MM.1S (cell line): ENCODE measurements at places on chromosomes 3 and 15.

DNA sequence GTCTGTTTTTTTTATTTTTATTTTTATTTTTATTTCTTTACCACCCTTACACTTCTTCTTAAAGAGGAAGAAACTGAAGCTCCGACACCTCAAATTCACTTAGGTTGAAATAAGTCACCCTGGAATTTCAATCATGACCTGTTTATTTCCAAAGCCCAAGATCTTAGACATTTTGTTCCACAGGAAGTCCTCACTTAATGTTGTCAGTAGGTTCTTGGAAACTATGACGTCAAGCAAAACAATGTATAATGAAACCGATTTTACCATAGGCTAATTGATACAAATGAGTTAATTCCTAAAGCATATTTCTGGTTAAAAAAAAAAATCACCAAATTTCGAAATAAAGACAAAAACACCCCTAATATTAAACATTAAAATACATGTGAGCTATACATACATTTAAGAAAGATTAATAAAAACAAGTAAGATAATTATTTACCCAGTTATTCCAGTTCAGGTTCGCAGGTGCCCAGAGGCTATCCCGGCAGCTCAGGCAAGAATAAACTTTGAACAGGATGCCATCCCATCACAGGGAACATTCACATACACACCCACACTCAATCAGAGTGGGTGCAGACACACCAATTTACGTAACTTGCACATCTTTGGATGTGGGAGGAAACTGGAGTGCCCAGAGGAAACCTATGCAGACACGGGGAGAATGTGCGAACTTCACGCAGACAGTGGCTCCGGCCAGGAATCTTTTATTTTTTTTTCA is 391.0 kb downstream of the RAP2B start:
- no peak for DNase-seq

DNA sequence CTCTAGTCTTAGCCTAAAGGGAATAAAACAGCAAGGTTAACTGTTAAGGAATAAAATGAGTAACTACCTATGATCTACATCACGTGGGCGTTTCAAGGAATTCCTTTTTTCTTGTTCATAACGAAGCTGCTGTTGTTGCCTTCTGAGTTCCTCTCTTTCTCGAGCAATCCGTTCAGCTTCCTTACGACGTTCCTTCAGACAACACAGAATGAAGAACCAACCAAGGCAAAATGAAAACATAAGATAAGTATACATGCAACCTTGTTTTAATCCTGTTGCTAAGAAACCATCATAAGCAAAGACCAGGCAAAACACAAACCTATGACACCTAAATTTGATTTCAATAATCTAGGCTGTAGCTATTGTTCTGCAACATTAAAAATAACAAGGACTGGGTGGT is 44.1 kb downstream of the SLTM start:
- no peak for DNase-seq

DNA sequence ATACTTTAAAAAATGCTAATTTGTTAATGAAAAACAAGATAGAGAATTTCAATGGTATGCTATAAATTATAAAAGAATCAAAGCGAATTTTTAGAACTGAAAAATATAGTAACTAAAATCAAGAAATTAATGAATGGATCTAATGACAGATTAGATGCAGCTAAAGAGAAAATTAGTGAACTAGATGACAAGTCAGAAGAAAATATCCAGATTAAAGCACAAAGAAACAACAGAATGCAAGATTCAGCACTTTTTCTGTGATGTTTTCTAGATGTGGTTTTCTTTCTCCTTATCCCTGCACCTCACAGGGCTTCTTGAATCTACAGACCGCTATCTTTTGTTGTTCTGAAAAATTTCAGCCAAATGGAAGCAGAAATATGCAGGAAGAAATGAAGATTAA is 54.4 kb downstream of the INO80 start:
- DNase-seq = no peak

- DNase-seq = no peak
Measured at GRCh38 chr3:176275113-176275512, 922.2 kb downstream of the TBL1XR1 start.

DNA sequence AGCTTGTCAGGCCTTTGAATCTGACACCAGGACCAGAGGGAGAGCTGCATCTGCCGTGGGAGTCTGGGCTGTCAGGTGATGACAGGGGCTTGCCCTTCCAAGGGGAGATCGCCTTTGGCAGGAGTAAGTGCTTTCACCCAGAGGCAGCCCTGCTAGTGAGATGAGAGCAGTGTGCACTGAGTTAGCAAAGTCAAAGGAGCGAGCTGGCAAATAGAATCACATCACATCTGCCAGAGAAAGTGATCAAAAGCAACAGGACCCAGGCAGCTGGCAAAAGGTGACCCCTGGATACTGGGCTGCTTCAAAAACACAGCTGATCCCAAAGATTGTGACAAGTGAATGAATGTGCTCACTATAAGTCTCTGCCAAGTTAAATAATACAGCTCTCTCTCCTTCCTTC is 36.1 kb upstream of the PYDC2 start:
- no peak for DNase-seq

GRCh38 chr3:62131620-62132019 is 241.7 kb downstream of the FEZF2 start:
- DNase-seq = no peak

DNA sequence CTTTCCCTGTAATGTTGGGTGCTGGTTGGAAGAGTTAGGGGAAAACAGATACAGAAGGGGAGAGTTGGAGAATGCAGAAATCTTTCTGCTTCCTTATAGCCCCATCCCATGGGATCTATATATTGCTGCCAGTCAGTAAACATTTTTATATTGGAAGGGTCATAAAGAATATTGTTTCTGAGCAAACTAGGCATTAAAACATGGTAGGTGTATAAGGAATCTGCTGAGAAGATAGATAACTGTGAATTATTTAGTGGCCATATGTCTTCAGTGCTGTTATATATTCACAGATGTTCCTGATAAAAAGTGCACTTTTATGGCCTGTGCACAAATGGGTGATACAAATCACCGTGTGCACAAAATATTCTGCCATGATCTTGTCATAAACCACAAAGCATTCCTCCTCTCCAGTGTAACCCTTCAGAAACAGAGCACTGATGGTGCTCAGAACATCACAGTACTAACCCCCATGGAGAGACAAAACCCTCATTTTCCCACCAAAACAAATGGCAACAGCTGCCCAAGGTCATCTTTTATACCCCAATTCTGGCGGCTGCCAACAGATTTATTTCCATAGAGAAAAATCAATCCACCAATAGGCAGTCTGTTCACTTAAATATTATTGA is 269.3 kb downstream of the SLC9A9 start:
- DNase-seq = no peak

GRCh38 chr15:98440917-98441316 is 207.4 kb upstream of the IGF1R start:
- no peak for DNase-seq

GRCh38 chr3:149174901-149175300 is 45.5 kb downstream of the HPS3 start:
- peak; percentile 52 for DNase-seq

DNA sequence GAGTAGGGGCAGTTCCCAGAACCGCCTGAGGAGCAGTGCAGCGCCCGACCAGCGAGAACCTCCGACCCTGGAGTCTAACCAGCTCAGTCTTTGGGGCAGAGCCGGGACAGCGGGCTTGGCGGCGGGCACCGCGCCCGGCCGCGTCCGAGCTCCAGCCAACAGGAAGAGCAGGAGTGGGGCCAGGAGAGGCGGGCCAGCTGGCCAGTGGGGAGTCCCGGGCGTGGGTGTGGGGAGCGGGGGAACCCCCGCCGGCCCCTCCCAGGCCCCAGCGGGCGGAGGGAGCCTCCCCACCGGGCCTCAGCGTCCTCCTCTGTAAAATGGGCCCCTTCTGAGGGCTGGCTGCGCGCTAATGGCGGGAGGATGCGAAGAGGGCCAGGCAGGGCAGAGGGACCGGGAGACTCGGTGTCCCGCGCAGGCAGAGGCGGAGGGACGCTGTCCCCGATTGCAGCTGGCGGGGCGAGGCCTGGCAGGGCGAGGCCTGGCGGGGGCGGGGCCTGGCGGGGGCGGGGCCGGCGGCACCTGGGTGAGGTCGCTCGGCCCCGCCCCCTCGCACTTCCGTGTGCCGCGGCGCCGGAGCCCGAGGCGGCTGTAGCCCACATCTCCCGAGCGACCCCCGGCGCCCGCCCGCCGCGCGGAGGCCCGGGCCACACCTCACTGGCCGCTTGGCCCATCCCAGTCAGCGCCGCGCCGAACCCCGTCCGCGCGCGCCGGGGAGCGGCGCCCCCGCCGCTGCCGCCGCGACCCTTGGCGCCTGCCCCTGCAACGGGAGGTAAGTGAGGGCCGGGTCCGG is at the start of gene PRKCD:
Gene PRKCD, plus strand, starts transcription at position 550 of the 790 bp plus-strand sequence. CDS start 17,214 bp downstream, outside the sequence.
- peak; percentile 83 for DNase-seq

- no peak for DNase-seq
Measured at GRCh38 chr3:151445273-151446001, 15.4 kb downstream of the IGSF10 start.

GRCh38 chr3:15368561-15369135 is 36.3 kb upstream of the SH3BP5 start:
- DNase-seq = no peak

DNA sequence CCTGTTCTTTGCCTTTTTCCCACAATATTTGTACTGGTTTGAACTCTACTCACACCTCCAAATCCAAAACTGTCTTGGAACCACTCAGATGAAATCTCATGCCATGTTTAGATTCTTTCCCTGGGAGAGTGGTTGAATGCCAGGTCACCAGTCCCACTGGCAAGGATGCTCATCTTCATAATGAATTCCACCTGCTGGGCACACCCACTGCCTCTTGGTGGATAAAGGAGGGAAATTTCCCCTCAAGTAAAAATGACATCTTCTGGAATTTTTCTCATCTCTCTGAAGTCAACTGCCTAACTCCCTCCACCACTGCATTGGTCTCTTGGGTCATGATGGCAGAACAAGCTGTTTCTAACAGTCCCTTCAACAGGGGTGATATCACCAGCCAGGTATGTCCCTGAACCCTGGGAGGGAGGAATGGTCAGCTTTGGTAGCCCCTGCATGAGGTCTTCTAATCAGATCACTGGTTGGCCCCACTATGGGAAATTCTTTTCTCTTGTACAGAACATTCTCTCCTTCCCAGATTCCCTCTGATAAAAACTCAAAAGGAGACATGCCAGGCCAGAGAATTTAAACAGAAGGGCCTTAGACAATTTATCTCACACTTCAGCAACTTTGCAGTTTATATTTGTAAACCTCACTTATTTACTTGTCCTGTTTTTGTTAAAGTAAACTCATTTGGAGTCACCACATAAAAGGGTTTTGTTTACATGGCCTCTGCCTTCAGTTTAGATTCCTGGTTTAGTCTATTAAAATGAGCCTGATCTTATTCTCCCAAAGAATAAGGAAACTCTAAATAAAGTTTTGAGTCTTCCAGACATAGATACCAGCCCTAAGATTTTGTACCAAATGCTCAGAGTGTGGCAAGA is 143.4 kb downstream of the WNT5A start:
- DNase-seq = no peak

DNA sequence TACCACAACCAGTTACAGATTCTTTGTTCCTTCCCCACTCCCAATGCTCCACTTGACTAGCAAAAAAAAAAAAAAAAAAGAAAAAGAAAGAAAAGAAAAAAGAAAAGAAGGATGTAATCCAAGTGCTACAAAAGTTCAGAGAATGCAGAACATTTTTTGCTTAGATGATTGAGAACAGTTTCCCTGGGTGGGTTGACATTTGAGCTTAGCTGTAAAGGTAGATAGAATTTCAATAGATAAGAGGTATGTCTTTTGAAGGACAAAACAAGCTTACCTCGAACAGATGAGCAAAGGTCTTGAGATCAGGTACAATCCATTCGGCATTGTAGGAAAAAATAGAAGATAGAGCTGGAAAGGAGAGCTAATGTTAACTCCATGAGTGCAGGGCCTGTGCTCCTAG is 344.6 kb upstream of the NECTIN3 start:
- no peak for DNase-seq
